Renal cortical epithelial cell (primary cell): ENCODE measurements at places on chromosomes 7 and 10.
A peak's percentile ranks its signal among the peaks of the same experiment; 100 is the strongest.

GRCh38 chr10:46018453-46019176, 11.8 kb downstream of the NCOA4 start:
- DNase-seq = no peak

GRCh38 chr7:67773081-67773480, 776.4 kb downstream of the TYW1 start:
- no peak for DNase-seq

DNA sequence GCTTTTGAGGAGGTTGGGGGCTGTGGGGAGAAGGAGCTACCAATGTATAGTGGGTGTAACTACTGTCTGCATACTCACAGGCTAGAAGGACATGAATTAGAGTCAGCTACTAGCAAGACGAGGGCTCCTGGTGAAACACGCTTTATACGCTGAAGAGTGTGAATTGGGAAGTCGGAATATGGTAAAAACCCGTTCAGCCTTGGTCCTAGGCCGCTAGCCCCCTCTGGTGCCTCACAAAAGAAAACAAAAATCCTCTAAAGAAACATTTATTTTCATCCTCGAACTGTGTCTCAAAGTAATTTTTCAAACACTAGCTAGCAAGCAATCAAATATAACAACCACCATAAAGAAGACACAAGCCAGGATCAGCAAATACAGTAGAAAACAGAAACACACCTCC, 338.1 kb upstream of the SEMA3C start:
- DNase-seq = peak; percentile 26

DNA sequence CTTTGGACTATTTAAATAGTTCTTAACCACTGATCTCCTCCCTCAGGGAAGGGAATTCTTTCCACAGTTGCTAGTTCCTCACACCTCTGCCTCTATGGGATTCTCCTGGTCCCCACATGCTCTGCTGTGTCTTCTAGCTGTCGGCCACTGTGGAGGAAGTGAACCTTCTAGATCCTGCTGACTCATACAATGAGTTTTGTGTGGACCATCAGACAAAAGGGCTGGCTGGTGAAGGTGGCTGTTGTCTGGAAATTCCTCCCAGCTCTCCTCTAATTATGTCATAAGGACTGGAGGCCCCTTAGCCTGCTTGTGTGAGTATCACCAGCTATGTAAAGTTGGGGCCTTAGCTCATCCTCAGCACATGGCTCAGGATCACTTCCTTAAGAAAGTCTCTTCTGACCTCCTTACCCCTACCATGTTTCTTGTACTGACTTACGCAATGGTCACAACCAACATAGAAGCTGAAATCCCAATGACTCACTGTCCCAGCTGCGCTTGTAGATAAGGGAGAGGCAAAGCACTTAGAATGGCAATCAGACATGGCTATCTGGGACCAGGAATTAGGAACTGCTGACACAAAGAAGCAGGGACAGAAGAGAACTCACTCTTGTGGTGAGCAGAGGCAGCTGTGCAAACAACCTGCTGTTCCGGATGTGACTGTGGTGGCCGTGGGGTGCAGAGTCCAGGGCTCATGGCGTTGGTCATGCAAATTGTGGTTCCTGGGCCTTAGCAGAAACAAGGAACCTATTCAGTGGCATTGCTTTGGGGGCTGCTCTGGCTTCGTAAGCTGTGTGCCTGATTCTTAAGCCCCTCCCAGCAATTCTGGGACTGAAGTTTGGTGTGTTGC, 2.5 kb upstream of the MACC1 start:
- DNase-seq = peak; percentile 91

- DNase-seq = no peak
Measured at GRCh38 chr10:132369636-132370185, 27.3 kb upstream of the PWWP2B start.

GRCh38 chr7:30870821-30871518, 40.7 kb upstream of the AQP1 start:
- DNase-seq = no peak

- no peak for DNase-seq
Measured at GRCh38 chr10:86192691-86193090, 173.9 kb downstream of the GRID1 start.

DNA sequence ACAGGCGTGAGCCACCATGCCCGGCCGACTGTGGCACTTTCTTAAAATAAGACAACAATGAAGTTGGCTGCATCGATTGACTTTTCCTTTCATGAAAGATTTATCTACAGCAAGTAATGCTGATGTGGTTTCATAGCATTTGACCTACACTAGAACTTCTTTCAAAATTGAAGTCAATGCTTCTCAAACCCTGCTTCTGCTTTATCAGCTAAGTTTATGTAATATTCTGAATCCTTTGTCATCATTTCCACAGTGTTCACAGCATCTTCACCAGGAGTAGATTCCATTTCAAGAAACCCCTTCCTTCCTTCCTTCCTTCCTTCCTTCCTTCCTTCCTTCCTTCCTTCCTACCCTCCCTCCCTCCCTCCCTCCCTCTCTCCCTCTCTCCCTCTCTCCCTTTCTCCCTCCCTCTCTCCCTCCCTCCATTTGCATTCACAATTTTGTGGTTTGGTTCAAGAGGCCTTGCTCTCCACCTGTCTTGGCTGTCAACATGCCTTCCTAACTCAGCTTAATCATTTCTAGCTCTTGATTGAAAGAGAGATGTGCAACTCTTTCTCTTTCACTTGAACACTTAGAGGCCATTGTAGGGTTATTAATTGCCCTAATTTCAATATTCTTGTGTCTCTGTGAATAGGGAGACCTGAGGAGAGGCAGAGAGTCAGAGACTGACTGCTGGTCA, 52.1 kb downstream of the HDAC9 start:
- no peak for DNase-seq

DNA sequence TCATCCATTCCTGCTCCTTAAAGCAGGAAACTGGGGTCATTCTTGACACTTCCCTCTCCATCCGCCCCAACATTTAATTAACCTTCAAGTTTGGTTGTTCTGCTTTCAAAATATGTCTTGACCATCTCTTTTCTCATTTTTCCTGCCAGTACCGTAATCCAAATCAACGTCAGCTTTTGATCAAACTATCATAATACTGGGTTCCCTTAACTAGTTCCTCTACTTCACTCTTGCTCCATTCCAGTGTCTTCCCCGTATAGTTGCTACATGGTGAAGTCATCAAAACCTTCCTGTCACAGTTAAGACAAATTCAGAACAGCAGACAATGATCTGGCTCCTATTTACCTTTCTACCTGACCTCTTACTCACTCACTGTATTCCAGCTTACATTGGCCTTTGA, 6.6 kb upstream of the KLF14 start:
- no peak for DNase-seq

GRCh38 chr7:137895301-137896221, 48.8 kb upstream of the DGKI start:
- no peak for DNase-seq

GRCh38 chr10:105538874-105539273, 897.8 kb downstream of the SORCS3 start:
- no peak for DNase-seq

GRCh38 chr7:15643000-15643705, 43.3 kb downstream of the MEOX2 start:
- DNase-seq = peak; percentile 53

DNA sequence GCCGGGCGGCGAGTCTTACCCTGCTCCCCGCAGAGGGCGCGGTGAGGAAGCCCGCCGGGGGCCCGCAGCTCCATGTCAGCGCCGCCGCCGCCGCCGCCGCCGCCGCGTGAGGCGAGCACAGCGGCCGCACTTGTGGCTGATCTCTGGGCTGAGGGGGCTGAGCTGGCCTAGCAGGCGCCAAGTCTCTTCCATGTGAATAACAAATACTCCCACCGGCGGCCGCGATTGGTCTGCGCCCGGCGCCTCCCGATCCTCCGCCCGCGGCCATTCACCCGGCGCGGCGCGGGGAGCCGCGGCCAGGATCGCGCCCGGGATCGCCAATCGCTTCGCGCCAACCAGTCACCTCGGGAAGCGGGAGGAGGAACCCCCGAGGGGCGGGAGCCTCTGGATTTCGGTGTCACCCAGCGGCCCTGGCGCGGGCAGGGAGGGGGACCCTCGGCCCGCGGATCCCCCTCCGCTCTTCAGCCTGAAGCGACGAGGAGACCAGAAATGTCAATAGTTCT, at the start of gene GRM8:
GRM8 (minus strand) TSS at position 164 of the 503 bp plus-strand sequence.
- no peak for DNase-seq

DNA sequence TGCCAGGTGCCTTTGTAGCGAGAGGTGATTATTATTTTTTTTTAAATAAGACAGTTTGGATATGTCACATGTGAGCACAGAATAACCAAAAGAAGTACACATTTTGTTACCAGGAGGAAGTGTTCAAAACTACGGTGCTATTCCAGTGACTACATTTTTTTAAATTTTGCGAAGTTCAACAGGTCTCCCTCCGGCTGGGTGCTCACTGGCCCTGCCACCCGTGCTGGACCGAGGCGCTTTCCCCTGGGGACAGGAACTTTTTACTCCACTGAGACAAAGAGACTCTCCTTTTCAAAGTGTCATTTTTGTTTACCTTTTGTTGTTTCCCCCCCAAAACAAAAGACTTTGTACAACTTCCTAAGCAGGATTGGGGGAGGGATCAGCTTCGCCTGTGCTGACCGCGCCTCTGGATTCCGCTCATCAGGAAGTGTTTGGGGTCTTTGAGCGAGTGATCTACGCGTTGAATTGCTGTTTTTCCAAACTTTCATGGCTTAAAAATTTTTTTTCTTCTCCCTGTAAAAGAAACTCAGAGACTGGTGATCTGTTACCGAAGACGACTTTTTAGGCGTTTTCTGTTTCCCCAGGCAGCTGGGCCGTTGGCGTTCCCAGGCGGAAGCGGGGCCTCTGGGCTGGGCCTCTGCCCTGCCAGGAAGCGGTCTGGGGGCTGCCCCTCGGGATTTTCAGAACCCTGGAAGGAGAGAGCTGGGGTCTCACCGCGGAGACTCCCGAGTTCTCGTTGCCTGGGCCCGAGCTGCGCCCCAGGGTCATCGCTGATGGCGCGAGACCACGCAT, 7.2 kb downstream of the EN2 start:
- no peak for DNase-seq

GRCh38 chr10:61841338-61841875, 60.1 kb upstream of the ARID5B start:
- no peak for DNase-seq

DNA sequence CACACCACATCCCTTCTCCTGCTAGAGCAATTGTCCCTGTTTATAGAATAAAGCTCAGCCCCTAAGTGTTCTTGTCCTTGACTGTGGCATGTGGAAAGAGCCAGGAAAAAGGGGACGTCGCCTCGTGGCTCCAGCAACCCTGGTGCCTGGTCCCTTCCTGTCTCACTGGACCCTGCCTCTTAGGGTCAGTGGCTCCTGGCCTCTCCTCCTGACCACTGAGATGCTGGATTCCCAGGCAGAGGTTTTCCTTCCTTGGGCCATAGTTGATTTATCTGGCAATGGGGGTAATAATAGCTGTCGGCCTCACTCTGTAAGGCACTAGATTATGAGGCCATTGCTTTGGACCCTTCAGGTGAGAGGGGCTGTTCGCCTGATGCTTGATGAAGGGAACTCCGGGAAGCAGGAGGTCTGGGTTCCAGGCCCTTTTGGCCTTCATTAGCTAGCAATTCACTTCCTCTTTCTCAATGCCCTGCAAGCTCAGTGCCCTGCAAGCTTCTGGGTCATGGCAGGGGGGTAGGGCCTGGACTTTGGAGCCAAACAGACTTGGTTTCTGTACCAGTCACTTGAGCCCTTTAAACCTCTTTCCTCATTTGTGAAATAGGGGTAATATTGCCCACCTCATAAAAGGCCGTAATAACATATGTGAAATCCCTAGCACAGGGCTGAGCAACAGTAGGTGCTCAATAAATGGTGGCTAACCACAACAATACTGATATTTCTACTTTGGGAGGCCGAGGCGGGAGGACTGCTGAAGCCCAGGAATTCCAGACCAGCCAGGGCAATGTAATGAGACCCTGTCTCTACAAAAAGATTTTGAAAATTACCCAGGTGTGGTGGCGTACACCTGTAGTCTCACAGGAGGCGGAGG, 1.1 kb downstream of the ASL start:
- peak; percentile 32 for DNase-seq

DNA sequence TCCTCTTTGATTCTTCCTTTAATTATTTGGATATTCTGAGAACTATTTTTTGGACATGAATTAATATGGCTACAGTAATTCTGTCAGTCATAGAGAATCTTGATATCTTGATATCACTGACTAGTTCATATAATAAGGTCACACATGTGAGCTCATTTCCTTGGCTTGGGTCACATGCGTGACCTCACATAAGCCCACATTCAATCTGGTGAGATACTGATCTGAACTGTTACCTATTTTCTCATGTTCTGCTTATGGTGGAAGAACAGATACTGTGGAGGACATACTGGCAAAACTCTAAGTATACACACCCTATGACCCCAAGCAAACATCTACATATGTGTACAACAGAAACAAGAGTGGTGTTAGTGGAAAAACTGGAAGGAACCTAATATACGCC, 44.1 kb downstream of the CUL2 start:
- no peak for DNase-seq

GRCh38 chr10:3763035-3763456, 22.0 kb downstream of the KLF6 start:
- peak; percentile 95 for DNase-seq

GRCh38 chr7:27409776-27410175, 167.2 kb downstream of the EVX1 start:
- DNase-seq = no peak

GRCh38 chr7:16051561-16052255, 365.2 kb upstream of the MEOX2 start:
- DNase-seq = no peak
